ENCODE measurements at places on chromosomes 2 and 18.
A peak's percentile ranks its signal among the peaks of the same experiment; 100 is the strongest.

DNA sequence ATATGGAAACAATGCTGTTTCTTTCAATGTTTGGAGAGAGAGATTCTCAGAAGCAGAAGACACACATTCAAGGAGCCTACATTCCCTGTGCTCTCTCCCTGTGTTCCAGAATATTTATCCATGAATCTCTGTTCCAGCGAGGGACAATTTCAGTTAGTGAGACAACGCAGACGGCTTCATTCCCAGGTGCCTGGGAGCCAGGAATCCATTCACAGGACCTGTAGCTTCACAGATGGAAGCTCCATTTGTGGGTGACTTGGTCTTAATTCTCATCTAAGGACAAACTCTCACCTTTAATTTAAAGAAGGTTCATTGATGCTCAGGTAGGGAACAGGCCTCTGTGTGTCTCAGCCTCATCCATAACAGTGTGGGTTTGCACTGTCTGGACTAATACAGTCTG, 1156.6 kb downstream of the RPIA start:
- no peak for DNase-seq

GRCh38 chr2:242044313-242044590, 174.7 kb downstream of the RTP5 start:
- DNase-seq: no peak

DNA sequence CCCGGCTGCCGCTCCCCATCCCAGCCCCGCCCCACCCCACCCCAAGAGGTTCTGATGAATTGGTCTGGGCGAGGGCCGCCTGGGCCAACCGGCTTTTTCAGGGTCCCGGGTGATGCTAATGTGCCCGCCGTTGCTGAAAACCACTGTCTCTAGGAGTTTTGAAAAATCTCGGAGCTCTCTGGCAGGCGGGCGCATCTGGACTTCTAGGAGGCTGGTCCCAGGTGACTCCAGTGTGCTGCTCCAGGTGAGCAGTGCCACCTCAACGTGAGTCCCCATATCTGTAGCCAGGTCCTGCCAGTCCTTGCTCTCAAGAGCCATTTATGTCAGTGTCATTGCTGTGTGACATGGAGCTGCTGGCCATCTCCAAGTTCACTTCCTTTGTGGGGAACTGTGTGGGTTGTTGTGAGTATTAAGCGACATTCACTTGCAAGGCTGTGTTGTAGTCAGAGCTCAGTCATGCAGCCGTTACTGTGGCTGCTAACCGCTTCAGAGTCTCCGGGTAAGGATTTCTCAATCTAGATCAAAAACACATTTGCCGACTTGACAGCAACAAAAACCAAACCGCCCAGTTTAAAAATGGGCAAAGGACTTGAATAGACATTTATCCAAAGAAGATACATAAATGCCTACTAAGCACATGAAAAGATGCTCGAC, at the start of gene RFX8:
Gene RFX8 (minus strand): TSS at position 382 of the 654 bp plus-strand sequence. CDS start 8,264 bp downstream, outside the sequence.
- no peak for DNase-seq

DNA sequence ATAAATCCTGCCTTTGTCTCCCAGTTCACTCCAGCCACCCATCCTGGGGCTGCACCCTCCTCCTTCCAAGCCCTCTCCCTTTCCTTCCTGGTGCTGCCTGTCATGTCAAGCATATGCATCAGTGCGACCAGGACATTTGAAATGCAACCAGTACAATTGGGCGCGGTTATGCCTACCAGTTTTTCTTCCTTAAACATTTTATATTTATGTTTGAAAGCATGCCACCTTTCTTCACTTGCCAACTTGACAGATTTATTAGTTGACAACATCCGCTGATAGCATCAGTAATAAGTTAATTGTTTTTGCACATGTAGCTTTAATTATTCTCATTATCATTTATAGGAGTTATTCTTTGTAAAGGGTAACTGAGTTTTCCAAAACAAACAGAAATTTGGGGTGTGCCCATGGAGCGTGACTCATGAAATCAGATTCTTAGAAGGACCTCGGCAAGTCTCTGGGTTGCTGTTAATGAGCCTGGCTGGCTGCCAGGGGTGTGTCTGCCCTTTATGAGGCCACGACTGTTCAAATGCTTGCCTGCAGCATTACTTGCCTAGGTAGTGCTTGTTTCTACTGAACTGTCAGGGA, 32.8 kb upstream of the IL1B start:
- DNase-seq: no peak

DNA sequence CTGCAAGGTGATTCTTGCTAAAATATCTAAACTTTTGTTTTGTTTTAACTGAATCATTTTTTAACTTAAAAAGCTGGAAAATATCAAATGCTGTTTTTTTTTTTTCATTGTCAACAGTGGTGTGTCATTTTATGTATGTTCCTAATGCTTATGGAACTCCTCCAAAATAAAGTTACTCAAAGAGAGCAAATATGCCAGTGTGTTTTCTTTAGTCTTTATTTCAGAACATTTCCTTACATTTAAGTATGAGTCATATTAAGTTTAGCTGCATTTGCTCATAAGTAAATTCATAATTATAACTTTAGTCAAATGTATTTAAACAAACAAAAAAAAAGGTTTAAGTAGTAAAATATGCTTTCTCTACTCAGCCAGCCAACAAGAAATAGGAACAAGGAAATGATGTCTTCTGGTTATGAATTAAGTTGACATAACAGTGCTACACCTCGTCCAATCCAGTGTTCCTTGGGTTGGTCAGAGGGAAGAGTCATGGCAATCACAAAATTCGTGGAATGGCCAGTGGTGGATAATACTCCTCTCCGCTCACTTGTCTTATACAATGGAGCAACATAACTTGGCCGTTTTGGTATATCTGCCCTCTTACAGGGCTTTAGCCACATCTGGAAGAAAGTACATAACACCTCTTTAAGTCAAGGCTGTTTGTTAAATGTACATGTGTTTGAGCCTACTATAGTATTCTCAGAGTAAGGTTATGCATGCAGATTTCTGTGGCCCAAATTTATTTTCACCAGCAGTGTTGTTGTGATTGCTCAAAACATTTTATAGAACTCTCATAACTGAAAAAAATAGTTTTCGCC, 80.7 kb downstream of the SLC39A10 start:
- DNase-seq: no peak

GRCh38 chr2:82098617-82099016, 1794.1 kb upstream of the LRRTM1 start:
- no peak for DNase-seq

DNA sequence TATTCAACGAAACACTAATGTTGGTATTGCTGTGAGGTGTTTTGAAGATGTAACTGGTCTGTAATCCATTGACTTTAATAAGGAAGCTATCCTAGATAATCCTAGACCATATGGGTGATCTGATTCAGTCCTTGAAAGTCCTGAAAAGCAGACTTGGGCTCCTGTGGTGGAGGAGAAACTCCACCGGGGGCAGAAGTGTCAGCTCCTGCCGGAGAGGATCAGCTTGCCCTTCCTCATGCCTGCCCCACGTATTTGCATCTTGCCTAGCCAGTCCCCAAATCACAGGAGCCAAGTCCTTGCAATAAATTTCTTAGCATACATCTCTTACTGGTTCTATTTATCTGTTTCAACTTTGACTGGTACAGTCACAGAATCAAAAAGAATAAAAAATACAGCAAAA, 144.2 kb upstream of the DLGAP1 start:
- DNase-seq: no peak

DNA sequence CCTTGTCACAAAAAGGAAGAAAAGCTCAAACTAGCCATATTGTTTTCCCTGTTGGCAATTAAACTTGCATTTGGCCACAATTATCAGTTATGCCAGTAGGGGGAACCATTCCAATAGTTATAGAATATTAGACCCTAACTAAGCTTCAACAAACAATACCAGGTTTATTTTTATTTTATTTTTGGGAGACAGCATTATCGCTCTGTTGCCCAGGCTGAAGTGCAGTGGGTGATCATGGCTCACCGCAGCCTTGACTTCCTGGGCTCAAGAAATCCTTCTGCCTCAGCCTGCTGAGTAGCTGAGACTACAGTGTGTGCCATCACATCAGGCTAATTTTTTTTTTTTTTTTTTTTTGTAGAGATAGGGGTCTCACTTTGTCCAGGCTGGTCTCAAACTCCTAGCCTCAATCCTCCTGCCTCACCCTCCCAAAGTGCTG, 102.1 kb downstream of the ATAD2B start:
- peak; percentile 36 for DNase-seq

DNA sequence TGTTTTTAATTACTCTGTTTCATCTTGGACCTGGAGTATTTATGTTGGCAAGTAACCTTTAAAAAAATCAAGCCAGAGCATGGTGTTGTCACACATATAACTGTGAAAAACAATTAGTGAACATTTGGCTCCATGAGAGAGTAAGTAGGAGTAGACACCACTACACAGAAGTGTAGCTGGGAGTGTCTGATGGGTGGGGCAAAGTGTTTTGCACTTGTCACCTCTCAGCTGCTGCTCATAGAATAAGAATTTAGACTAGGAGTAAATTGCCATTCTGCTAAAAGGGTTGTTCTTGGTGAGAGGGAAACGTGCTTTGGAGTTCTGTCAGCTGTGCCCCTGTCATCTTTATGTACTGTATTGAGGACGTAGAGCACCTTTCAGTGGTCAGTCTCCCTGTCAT, 114.5 kb downstream of the TTC27 start:
- no peak for DNase-seq

DNA sequence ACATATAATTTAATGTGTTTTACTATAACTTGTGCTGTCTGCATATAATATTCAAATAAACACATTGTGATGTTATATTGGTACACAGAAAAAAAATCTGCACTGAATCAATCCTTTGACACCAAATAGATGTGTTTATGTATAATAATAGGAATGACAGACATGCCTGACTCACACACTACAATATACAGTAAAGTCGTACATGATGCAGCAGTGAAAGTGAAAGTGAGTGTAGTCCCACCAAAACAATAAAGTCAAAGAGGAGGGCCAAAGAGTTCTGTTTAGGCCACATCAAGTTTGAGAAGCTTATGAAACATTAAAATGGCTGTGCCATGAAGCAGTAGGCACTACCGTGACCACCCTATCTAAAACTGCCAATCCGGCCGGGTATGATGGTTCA, 8.2 kb upstream of the RBM44 start:
- DNase-seq: no peak

- no peak for DNase-seq
These were observed 22.7 kb downstream of the ATAD2B start for GRCh38 chr2:23904215-23904614.

GRCh38 chr2:134289225-134289624, 35.4 kb downstream of the MGAT5 start:
- DNase-seq: no peak

GRCh38 chr2:27822049-27822448, 50.5 kb downstream of the MRPL33 start:
- no peak for DNase-seq

DNA sequence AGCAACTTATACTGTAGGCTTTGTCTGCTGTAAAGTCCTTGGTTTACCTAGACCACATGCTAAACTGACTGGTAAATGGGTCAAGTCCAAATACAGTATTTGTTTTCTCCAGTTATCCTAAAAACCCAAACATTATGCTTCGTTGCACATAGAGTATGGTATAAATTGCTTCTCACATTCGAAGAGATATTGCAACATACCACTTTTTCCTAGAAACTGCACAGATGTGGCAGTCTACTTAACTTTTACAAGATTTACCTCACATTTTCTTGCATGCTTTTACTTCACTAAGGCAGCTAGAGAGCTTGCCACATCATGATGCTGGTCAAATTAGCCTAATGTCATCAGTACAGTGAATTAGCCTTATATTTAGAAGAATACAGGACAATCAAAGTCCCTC, 66.0 kb upstream of the SCN7A start:
- DNase-seq: no peak

DNA sequence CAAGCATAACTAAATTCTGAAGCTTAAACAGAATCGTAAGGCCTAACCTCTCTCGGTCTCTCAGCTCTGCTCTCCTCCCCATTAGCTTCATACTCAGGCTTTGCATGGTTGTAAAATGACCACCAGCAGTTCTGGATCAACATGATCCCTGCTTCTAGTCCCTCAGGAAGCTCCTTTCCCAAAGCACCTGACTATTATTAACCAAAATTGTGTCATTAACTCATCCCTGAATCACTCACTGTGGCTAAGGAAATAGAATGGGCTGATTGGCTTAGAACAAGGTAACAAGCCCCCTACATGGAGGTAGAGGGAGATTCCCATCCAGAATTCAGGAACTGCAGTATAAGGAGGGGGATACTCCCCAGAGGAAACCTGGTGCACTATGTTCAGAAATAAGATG, 448.3 kb downstream of the ARHGAP15 start:
- no peak for DNase-seq

DNA sequence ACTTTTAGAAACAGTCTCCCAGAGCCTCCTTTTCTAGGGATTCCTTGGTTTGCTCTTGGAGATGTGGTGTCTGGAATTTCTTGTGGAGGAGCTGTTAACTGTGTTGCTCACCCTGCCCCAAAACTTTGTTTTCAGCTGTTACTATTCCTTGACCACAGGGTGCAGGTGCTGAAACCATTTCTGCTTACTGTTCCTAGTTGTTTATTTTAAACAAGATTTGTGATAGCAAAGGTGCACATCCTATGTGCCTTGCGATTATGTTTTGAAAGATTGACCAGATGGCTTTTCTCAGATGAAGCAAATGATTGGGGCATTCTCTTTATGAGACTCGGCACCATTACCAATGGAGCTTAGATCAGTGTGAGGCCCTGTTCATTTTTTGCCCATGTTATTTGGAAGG, 111.2 kb downstream of the RAB3GAP1 start:
- DNase-seq: no peak

GRCh38 chr2:46273919-46274318, 23.3 kb upstream of the EPAS1 start:
- no peak for DNase-seq

DNA sequence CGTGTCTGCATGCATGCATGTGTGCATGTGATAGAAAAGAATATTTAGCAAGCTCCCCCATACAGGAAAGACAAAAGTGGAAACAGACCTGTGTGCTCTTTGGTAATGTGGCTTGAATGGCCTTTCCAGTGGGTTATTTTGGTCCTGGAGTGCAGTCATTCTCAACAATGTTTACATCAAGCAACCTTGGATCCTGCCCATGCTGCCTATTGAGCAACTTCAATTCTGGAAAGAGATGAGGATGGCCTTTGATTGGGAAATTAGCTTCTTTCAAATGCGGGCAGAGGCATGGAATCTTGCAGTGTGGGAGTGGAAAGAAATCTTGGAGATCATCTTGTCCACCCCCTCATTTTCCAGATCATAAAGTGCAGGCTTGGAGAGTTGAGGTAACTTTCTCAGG, 87.2 kb upstream of the SMAD2 start:
- DNase-seq: no peak

DNA sequence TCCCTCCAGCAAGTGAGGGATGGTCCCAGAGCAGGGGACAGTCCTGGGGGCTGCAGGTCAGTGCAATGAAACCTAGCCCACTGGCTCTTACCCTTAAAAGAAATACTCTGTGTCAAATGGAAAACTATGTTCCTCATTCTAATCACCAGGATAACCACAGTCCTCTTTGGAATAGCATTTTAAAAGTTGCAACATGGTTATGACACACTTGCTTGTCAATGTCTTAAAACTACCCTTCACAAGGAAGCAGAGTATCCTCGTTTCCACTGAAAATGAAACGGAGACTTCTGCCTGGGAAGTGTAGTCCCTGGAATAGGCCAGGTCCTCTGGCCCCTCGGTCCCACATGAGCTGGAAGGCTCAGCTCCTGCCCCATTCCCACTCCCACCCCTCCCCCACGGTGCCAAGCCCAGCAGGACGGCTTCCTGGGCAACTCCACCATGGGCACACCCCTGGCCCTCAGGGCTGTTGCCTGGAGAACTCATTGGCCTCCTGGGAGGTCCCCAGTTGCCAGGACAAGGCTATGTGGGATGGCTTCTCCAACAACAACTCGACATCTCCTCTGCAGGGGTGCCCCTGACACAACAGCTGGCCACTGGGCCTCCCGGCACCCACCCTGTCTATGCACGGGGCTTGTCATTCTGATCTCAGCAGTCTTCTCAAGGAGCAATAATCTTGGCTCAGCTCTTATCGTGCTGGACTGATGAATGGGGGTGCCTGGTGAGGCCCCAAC, 38.3 kb upstream of the ST3GAL5 start:
- no peak for DNase-seq

Data from putamen (tissue), 1 donor.